Tibial nerve (tissue), 4 donors: ENCODE measurements at places on chromosomes 16 and 17.

DNA sequence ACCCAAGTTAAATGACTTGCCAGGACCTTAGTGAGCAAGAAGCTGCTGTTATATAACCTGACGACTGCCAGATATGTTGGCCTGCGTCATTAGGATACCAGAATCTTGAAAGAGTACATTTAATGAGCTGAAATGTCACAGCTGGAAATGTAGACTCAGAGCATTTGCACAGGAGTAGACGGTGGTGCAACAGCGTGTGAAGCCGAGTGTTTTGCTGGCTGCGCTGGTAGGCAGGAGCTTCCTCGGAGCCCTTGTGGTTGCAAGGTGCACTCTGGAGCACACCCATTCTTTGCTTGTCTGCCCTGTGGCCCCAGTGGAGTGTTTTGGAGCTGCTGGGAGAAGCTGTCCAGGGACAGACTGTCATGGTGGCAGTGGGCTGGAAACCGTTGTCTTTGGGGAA, 79.3 kb downstream of the BANP start:
- DNase-seq: no peak

DNA sequence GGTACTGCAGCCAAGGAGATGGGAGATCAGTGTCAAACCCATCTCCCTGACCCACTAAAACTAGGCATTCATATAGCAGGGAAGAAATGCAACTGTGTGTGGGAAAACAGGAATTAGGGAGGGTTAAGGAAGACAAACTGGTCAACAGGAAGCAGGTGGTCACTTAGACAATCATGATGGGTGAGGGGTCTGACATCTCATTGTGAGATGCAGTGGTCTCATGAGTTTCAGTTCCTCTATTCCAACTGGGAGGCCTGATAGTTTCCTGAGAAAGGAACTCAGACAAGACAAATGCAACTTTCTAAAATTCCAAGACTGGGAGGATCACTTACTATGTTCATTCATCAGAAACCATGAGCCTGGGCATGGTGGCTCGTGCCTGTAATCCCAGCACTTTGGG, 361.4 kb upstream of the C16orf82 start:
- no peak for DNase-seq

DNA sequence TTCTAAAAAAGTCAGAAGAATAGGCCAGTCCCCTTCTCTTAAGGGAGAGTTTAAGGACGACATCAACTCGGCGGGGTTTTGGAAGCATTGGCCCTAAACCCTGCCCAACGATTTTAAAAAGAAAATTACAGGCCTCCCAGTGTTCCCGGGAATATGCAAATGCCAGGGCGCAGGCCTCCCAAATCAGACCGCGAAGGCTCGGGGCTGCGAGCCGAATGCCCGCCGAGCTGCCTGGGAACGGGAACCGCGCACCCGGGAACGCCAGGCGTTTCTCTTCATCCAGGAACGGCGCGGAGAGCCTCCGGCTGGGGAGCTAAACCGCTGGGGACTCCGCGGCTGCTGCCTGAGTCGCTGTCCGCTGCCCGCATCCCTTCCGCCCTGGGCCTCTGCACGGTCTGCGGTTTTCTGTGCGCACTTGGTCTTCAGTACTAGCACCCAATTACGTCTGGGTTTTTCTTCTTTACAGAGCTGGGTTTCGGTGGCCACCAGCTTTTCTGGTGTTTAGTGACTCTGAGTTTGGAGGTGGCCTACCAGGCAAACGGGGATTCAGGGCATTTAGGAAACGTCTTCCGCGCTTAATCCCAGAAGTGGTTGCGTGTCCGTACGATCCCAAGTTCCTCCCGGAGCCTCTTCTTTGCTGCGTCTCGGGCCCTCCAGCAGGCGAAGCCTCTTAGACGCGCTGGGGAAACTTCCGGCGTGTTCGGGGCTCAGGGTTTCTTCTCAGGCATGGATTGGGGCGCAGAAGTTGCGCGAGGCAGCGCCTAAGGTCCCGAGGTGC, 5.7 kb downstream of the IRX5 start:
- DNase-seq: no peak

DNA sequence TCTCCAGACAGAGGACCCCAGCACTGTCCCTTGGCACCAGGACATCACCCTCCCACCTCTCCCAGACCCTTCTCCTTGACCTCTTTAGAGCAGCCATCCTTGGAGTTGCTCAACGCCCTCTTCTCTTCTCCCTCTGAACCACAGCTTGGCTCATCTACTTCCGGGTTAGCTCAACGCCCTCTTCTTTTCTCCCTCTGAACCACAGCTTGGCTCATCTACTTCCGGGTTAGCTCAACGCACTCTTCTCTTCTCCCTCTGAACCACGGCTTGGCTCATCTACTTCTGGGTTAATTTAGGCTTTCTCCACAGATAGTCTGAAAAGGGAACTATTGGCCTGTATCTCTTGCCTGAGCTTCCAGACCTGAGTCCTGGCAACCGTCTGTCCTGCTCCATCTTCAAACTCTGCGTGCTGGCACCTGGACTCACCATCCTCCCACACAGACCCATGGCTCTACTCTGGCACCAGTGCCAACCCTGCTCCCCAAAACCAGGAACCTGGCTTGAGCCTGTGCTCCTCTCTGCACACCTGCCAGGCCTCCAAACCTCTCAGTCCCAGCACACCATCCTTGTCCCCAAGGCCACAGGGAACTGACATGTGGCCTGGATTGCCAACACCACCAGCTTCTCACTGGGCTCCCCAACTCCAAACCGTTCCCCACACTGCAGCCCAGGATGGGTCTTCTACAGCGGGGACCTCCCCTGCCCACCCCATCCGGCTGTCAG, 25.3 kb upstream of the FAAP100 start:
- no peak for DNase-seq

DNA sequence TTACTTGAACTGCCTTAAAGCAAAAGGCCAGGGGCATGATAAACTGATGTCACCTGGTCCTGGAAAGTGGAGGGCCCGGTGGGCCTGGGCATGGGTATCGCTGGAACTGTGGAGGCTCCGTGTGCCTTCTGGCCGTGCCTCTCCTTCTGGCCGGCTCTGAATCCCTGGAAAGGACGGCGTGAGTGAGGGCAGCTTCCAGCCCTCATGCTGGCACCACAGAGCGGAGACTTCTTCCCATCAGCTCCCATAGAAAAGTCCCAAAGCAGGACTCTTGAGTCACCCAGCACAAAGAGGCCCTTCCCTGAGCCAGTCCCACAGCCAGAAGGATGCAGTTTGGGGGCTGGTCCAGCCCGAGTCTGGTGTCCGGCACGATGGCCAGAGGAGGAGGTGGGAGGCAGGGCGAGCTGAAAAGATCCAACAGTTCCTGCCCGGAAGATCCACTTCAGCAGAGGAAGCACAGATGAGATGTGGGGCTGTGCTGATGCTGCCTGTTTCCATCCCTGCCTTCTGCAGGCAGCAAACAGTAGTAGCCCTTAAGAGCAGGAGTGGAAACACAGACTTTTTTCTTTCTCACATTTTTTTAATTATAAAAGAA, 7.8 kb downstream of the GAA start:
- no peak for DNase-seq

DNA sequence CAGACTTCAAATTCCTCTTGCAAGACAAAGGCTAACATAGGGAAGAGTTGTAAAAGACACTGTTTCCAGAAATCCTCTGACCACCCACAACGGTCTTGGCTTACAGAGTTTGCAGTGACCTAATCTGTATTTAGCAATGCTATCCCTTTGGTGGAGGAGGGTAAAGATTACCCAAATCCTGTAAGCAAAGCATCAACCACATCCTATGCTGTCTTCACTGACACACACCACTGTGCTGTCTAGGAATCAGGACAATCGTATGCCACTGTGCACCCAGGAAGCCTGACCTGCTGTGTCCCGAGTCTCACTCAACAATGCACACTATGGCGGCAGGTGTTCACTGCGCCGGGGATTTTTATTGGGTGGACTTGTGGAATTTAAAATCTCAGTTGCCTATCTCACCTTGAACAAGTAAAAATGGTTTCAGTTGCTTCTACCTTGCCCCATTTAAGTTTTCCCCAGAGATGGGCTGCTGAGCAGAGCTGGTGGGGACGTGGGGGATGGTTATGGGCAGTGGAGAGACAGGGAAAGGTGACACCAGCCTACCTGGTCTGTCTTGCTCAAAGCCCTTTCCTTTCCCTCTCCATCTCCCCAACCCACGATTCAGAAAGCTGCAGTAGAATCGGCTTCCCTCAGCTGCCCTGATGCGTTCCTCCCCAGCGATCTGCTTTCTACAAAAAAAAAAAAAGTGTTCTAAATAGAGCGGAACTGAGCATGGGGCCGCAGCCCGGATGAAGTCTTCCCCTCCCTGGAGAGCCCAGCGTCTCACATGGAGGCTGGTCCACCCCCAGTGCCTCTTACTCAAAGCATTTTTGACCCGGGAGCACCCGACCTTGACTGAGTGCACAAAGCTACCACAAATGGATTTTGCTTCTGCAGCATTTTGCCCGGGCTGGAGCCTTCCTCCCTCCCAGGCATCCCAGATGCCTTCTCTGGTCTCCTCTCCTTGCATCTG, 271.5 kb downstream of the SOX9 start:
- DNase-seq: peak; percentile 59

DNA sequence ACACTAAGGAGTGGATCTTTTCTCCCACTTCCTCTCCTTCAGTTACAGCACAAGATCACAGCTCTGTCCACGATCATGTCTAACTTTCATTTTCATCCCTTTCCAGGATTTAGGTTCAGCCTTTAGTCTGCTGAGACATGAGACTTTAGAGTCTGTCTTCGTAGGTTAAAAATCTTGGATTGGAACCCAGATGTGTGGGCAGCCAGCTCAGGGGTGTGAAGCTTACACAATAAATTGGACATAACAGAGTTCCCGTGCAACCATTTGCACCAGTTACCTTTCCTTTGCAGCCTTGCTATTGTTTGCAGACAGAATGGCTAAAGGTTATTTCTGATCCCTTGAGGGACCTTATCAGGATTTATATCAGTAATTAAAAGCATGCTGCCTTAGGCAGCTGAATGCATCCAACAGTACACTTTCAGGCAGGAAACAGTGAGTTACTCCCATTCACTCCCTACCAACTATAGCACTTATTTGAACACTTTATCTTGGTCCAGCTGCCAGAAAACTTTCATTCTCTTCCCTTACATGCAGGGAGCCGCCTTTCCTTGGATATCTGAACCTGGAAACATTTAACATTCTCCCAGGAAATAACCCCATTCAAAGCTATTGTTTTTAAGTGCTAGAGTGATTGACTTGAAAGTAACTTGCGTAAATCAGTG, 87.3 kb downstream of the TMEM100 start:
- DNase-seq: no peak

GRCh38 chr17:7072406-7072805, 7.6 kb downstream of the CLEC10A start:
- DNase-seq: no peak

DNA sequence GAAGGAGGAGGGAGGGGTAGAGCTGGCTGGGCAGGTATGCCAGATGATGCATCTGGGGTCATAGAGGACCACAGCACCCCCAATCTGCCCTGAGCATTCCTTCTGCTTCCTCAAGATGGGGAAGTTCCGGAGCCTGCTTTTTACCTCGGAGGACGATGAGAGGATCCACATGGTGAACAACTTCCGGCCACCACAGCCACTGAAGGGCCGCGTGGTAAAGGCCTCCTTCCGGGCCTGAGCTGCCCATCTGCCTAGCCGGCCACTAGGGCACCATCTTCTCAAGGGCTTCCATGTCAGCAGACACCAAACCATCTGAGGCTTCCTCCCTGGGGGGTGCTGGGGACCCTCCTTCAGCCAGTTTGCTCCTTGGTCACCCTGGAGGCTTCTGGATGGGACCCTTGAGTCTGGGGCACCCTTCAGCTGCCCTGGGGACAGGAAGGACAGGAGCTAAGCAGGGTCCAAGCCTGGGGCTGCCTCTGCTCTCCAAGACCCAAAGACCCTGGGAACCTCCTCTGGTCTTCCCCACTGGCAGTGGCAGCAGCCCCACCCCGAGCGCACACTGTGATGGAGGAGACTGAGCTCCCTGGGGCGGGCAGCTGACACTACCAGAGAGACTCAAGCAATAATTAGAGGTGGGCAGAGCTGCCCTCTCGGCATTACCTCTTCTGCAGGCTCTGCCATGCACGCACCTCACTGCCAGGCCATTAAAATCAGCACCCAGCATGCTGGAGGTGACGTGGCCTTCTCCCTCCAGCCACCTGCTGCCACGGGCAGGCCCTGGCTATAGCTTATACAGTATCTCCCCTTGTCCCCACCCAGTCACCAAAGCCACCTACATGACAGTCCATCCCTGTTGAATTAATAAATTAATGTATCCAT, 9.3 kb downstream of the CA7 start:
- DNase-seq: no peak

GRCh38 chr17:82294064-82294773, 20.7 kb upstream of the CSNK1D start:
- DNase-seq: no peak

GRCh38 chr16:30925995-30926811, 2.8 kb downstream of the FBXL19 start:
- DNase-seq: no peak

DNA sequence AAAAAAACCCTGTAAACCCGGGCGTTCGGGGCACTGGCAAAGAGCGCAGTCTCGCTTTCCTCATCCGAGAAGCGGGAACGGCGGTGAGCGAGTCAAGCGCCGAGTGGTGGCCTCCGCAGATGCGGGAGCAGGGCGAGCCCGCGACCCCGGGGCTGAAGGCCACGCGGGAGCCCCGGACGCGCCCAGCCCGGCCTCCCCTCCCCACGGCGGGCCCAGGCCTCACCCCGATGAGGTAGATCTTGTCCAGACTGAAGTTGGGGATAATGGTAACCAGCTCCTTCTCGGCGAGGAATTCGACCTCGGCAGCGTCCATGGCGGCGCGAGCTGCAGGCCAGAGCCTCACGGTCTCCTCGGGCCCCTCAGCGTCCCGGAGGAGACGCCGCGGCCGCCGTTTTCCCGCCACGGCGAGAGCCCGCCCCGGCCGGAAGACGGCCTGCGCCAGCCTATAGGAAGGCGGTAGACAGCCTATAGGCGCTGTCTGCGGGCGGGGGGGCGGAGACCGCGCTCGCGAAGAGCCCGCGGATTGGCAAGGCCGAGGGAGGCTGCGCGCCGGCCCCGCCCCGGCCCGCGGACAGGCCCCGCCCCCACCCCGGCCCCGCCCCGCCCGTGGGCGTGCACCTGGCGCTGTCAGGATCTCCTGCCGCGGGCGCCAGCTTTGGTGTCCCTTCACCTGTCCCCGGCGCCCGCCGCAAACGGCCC, at the start of gene GINS2:
Gene GINS2, minus strand, starts transcription at position 369 of the 699 bp plus-strand sequence. Its CDS starts 56 bp downstream, at position 313.
- peak; percentile 73 for DNase-seq

DNA sequence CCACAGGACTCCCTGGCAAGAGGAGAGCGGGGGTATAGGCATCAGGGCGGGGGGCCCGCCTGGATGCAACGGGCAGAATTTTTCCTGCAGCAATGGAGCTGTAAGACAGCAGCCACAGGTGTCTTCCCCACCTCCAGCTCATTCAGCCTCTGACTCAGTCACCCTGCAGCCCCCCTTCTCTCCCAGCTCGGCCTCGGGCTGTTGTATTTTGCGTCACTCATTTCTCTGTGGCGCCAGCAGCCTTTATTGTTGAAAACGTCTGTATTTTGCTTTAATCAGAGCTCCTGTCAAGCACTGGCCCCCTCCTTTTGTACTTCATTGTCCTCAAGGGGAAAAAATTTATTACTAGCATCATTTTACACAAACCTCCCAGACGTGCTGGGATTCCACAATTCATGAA, 117.7 kb downstream of the WSCD1 start:
- DNase-seq: no peak
